ENCODE measurements at places on chromosomes 11 and 22. TPM values are rescaled to one million over a fixed set of nuclear protein-coding genes. Genes with fewer than 3 reads are reported as not detected.

RCOR2 gene
- total RNA-seq = 134 TPM

OR6X1 gene
- total RNA-seq = not detected

SAC3D1 gene
- total RNA-seq = 18.2 TPM

ELF5 gene
- not detected for total RNA-seq

MARK2 gene
- total RNA-seq = 26.1 TPM

JHY gene
- total RNA-seq = 1.7 TPM

NXPE2 gene
- total RNA-seq = not detected

SEPTIN3 gene
- total RNA-seq = 113 TPM

HTR3A gene
- total RNA-seq = 0.62 TPM

ST14 gene
- not detected for total RNA-seq

ACRV1 gene
- 1.0 TPM for total RNA-seq

APOBEC3B gene
- 1.2 TPM for total RNA-seq

MUC5AC gene
- total RNA-seq = 0.73 TPM

CHRM1 gene
- total RNA-seq = 0.81 TPM

MRPL23 gene
- 21.9 TPM for total RNA-seq

PDE3B gene
- total RNA-seq = 9.8 TPM

CHST1 gene
- 3.2 TPM for total RNA-seq

F2 gene
- total RNA-seq = 0.14 TPM

JAML gene
- total RNA-seq = 0.21 TPM

TRIM49 gene
- not detected for total RNA-seq

PKDREJ gene
- 0.92 TPM for total RNA-seq

RFPL1 gene
- total RNA-seq = 0.75 TPM

DDTL gene
- total RNA-seq = 2.2 TPM

C1QTNF5 gene
- 0.64 TPM for total RNA-seq

SCUBE1 gene
- total RNA-seq = 16.9 TPM

LMO2 gene
- 1.0 TPM for total RNA-seq

OR51B2 gene
- not detected for total RNA-seq

PNPLA5 gene
- 0.22 TPM for total RNA-seq

GGT1 gene
- 2.1 TPM for total RNA-seq

KCNJ1 gene
- 0.18 TPM for total RNA-seq

KCNK7 gene
- 0.31 TPM for total RNA-seq

CYTH4 gene
- 2.7 TPM for total RNA-seq

CXCR5 gene
- total RNA-seq = 0.19 TPM

AHNAK gene
- 3.6 TPM for total RNA-seq

C22orf42 gene
- total RNA-seq = 5.2 TPM

MPZL3 gene
- 0.08 TPM for total RNA-seq

SCUBE2 gene
- 3.9 TPM for total RNA-seq

MOV10L1 gene
- 0.31 TPM for total RNA-seq

PLCB3 gene
- total RNA-seq = 10.2 TPM

TMPRSS5 gene
- 0.75 TPM for total RNA-seq

MS4A2 gene
- total RNA-seq = 0.81 TPM

TUBA8 gene
- 3.2 TPM for total RNA-seq

CD3D gene
- not detected for total RNA-seq

MUC15 gene
- not detected for total RNA-seq
